K562 (cell line): ENCODE measurements at places on chromosomes 5 and 9. TPM values are rescaled to one million over a fixed set of nuclear protein-coding genes. Genes with fewer than 3 reads are reported as not detected.
A peak's percentile ranks its signal among the peaks of the same experiment; 100 is the strongest.

- H3K36me3 ChIP-seq: no peaks in the 10 kb centered on the region
- peak; percentile 39 for DNase-seq
- no peak overlapping the region; the same call in 2 of the 3 replicates for H3K27ac ChIP-seq
- H3K4me3 ChIP-seq: no peak overlapping the region
Observed at GRCh38 chr5:133247151-133247709, 195.4 kb downstream of the HSPA4 start.

DNA sequence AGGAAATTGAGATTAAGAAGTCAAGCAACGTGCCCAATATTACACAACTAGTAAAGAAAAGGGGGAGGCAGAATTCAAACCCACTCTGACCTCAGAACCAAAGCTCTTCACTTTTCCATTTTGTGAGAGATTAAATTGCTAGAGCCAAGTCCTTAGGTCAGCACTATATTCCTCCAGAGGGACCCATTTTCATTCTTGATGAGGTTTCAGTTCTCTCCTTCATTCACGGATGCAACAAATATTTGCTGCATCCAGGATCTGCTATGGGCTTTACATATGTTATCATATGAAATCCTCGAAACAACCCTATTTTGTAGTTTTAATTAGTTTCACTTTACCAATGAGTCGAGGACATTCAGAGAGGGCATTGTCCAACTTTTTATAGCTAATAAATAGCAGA is 239.2 kb downstream of the EFNA5 start:
- H3K27ac ChIP-seq: no peak overlapping the region
- H3K4me1 ChIP-seq: no peaks in the 10 kb centered on the region
- no peak for DNase-seq
- H3K27me3 ChIP-seq: no peaks in the 10 kb centered on the region
- no peak overlapping the region for H3K4me3 ChIP-seq

DNA sequence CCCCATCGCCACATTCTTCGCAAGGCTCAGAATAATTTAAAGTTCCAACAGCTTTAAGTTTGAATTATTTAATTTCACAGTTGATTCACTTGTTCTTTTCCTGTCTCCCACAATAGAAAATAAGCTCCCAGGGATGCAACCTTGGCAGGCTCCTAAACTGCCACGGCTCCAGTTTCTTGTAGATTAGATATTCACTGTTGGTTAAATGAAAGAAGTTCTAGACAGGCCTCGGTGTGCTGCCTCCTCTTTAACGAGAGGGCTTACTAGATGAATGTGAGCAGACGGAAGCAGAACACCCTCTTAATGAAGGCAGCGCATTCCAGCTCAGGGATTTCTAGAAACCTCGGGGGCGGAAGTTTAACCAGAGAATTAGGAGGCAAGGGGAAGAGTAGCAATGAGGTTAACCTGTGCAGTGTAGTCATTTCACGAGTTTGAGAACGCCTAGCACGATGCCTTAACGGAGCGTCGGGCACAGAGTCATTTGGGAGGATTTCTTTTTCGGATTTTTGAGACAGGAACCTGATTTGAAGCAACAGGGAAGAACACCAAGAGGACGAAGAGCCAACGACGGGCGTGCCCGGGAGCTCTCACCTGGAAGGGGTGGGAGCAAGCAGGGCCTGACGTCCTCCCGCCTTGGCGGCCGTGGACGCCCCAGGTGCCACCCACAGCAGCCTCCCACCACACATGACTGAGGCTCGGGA is 637 bp upstream of the SMC5 start:
- no peak for DNase-seq
- peaks cover 26% of the 10 kb centered on the region; the same call in 2 of the 3 replicates for H3K4me1 ChIP-seq
- peaks cover 29% of the 10 kb centered on the region for H3K36me3 ChIP-seq
- no peaks in the 10 kb centered on the region for H3K27me3 ChIP-seq
- peak overlapping the region; percentile 95 for H3K27ac ChIP-seq

The ACTBL2 gene
- not detected in 2 replicates for total RNA-seq

The FOXD4L3 gene
- total RNA-seq: not detected in 2 replicates

- no peak for DNase-seq
- H3K27ac ChIP-seq: no peak overlapping the region
- H3K4me3 ChIP-seq: no peak overlapping the region
- H3K36me3 ChIP-seq: no peaks in the 10 kb centered on the region
Observed at GRCh38 chr5:1244255-1244654, 19.1 kb downstream of the SLC6A18 start.

- H3K4me1 ChIP-seq: no peaks in the 10 kb centered on the region
- no peak overlapping the region for H3K4me3 ChIP-seq
- no peaks in the 10 kb centered on the region for H3K36me3 ChIP-seq
- H3K27ac ChIP-seq: no peak overlapping the region
- no peak for DNase-seq
Observed at GRCh38 chr5:80619086-80619485, 35.4 kb upstream of the MSH3 start.

DNA sequence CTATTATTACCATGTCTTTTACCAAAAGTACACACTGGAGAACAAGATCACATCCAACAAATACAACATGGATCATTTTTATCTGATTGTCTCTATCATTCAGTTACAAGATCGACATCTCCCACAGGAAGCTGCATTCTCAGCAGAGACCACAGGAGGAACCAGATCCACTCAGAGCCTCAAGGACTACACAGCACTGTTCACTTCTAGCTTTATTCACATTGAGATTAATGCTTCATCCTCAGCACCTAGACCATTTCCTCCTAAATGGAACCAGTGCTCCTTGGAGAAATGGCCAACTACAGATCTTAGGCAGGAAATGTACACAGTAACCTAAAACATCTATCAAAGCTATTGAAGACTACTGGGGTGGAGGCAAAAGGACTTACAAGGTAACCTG is 13.3 kb upstream of the C5orf15 start:
- no peaks in the 10 kb centered on the region for H3K4me1 ChIP-seq
- no peak for DNase-seq
- H3K4me3 ChIP-seq: no peak overlapping the region
- H3K27me3 ChIP-seq: no peaks in the 10 kb centered on the region
- H3K27ac ChIP-seq: no peak overlapping the region

- no peaks in the 10 kb centered on the region for H3K27me3 ChIP-seq
- peaks cover 9% of the 10 kb centered on the region; the same call in 2 of the 3 replicates for H3K4me1 ChIP-seq
- no peak overlapping the region for H3K27ac ChIP-seq
- DNase-seq: no peak
- H3K4me3 ChIP-seq: no peak overlapping the region
Observed at GRCh38 chr9:33135470-33135958, 31.6 kb downstream of the B4GALT1 start.

GRCh38 chr5:126486332-126486731 is 63.1 kb downstream of the GRAMD2B start:
- no peaks in the 10 kb centered on the region for H3K36me3 ChIP-seq
- DNase-seq: no peak
- H3K4me3 ChIP-seq: no peak overlapping the region
- H3K27me3 ChIP-seq: no peaks in the 10 kb centered on the region

- peaks cover 23% of the 10 kb centered on the region; the same call in 2 of the 3 replicates for H3K4me1 ChIP-seq
- peaks cover 14% of the 10 kb centered on the region; the same call in 2 of the 3 replicates for H3K36me3 ChIP-seq
- no peak for DNase-seq
- peak overlapping the region; percentile 89 for H3K27ac ChIP-seq
Observed at GRCh38 chr5:168580227-168580508, 1.0 kb upstream of the PANK3 start.

DNA sequence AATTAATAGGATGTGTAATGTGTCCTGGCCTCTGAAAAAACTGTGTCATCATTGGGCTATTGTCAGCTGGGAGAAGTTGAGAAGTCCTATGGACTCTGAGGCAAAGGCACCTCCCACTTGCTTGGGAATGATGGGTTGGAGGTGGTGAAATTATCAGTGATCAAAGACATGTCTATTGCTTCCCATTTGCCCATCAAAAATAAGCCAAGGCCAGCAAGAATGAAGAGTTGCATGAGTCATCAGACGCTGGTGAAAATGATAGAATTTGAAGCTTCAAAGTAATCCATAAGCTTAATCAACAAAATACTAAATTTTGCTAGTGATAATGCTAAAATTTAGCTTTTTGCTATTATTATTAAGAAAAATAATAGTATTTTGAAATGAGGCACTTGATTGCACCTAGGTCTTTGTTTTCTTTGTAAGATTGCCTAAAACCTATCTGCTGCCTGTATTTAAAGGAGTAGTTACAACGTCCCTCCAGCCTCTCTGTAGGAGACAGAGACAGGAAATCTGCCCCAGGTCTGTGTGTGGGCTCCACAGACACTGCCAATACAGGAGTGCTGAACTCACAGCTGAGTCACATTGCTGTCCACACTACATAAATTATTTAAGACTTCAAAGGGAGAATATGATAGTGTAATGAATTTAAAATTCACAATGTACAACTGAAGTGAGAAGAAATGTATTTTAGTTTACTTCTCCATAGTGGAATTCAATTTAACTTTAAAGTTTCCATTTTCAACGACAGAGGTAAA is 48.4 kb upstream of the APC start:
- no peaks in the 10 kb centered on the region for H3K4me1 ChIP-seq
- peak; percentile 35 for DNase-seq
- H3K36me3 ChIP-seq: no peaks in the 10 kb centered on the region; the same call in 2 of the 3 replicates
- H3K27ac ChIP-seq: no peak overlapping the region
- H3K27me3 ChIP-seq: no peaks in the 10 kb centered on the region
- no peak overlapping the region for H3K4me3 ChIP-seq
